Stimulated activated CD8-positive, alpha-beta memory T cell treated with anti-CD3 and anti-CD28 coated beads, Interleukin-15, amount 100 ng/mL, for 1 hour (primary cell): ENCODE measurements at places on chromosomes 12 and 14.

DNA sequence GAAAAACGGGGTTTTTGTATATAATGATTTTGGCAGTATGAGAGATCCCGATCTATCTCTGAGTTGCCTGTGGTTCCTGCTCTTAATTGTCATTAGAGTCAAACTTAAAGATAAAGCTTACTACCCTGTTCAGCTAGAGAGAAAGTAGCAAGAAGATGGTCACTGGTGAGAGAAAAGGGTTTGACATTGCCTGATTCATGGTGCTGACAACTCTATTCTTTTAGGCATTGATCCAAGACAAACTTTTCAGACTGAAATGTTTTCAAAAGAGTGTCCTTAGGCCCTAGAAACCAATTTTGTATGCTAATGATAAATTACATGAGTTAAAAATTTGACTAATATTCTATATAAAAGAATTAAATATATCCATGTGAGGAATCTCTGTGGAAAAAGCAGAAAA, 35.1 kb downstream of the PELI2 start:
- no peak for DNase-seq

- no peak for DNase-seq
Observed at GRCh38 chr14:33555710-33556350, 395.0 kb downstream of the EGLN3 start.

DNA sequence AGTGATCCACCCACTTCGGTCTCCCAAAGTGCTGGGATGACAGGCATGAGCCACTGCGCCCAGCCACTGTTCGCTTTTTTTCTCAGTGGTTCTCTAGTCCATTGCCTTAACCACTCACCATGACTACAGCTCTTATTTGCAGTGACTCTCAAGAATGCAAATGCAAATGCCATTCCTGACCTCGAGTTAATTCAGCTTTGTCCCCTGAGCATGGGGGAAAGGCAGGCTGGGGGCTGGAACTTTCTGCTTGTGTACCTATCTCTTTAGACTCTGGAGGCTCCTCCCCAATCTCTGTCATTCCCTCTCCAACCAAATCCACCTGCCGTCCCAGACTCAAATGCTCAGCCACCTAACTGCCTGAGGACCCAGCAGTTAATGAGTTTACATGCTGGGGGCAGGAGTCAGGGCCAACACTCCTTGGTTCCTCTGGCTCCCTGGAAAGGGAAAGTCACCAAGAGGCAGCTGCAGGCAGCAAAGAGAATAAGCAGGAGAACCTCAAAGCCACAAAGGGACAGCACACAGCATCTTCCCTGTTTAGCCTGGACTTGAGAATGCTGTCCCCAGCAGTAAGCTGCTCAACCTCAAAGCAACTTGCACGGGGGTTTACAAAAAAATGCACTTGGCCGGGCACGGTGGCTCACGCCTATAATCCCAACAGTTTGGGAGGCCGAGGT, 5.3 kb upstream of the HNF1A start:
- no peak for DNase-seq

DNA sequence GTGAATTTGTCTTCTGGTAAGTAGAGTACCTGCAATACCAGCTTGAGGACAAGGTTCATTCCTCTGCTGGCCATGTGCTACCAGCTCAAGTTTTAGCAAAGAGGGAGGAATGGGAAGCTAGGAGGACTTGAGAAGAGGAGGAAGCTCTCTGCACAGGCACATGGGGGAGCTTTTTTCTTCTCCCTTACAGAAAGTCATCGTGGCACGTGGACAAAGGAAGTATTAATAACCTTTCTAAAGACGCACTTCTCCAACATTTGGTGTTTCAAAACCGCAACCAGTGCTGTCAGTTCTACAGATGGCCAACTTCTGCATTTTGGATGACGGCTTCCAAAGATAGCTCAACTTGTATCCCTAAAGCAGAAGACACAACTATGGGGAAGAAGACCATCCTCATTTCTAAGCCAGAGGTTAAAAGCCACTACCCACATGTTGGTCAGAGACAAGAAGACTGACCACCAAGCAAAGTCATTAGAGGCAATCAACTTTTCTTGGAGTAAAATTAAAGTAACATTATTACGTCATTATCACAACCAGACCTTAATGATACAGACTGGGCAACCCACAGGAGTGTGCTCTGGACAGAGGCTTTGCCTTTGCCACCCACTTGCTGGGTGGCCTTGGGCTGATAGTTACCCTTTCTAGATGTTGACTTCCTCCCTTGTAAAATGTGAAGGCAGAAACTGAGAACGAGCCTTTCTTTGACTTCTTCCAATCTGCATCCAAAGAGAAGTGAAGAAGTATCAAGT, 12.3 kb upstream of the TMED10 start:
- DNase-seq: no peak

DNA sequence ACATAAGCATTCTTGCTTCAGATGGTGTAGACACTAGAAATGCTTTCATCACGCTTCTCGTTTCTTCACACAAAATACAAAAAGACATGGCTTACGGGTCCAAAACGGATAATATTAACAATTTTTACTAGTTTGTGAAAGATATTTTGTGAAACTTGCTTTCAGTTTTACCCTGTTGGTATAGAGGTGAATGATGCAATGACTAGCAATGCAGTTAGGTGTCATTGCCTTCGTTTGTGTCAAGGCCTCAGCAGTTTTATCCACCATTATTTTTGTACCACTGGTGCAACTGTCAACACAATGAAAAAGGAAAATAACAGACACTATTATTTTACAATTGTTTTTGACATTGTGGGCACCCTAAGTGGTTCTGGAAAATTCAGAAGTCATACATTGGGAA, 323.0 kb downstream of the FLRT2 start:
- DNase-seq: no peak

- DNase-seq: no peak
Observed at GRCh38 chr12:119378903-119379302, 44.4 kb downstream of the CCDC60 start.

- no peak for DNase-seq
Observed at GRCh38 chr14:55126932-55127459, 2.1 kb upstream of the LGALS3 start.

- no peak for DNase-seq
Observed at GRCh38 chr12:109735051-109735521, 21.5 kb downstream of the FAM222A start.
